Stimulated activated CD8-positive, alpha-beta memory T cell treated with anti-CD3 and anti-CD28 coated beads, Interleukin-12 subunit alpha, Interleukin-12 subunit beta, amount 100 ng/mL, for 4 hours (primary cell): ENCODE measurements at places on chromosomes 6 and 20.
A peak's percentile ranks its signal among the peaks of the same experiment; 100 is the strongest.

DNA sequence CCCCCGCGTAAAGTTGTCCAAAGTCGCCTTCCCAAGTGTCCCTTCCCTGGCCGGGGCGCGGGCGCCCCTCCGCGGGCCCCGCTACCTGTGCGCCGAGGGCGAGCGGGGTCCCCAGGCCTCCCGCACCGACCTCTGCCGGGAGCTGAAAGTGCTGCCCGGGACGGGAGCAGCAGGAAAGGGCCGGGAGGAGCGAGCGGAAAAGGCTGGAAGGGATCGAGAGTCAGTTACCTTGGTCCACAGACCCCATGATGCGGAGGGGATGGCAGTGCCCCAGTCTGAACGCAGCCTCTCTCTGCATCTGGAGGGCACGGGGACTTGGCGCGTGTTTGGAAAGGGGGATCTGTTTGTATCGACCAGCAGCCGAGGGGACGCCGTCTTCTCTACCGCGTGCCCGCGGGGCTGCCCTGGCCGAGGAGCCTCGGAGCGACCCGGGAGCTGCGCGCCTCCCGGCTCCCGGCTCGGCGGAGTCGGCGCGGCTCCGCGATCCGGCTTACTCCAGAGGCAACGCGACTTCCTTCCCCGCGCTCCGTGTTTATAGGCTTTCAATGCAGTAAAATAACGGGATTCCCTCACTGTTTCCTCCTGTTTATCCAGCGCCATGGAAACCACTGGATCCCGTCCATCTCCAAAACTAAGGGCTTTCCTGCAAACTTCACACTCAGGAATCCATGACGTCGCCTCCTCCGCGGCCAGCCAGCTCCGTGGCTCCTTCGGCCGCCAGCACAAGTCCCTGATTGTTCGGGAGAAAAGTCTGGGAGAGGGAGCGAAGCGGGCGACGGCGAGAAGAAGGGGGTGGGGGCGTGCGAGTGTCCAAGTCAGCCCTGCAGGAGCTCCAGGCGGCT, 20.0 kb upstream of the NFATC2 start:
- no peak for DNase-seq

DNA sequence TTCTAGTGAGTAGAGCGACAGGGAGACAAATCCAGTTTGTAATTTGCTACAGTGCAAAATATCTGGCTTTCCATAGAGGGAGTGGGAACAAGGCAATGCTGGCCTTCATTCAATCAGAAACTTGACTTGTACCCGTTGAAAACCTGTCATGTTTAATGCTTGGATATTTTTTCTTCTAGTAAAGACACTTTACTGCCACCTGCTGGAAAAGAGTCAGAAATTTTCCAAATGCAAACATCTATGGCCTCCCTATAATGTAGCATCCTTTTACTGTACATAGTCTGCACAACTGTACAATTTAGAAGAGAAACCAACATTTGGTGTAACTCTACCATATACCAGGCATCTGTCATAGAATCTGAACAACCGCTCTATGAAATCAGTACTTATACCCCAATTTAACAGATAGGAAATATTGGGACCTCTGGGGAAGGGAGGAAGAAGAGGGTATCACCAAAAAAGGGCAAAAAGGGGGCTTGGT, 16.7 kb upstream of the TBC1D20 start:
- no peak for DNase-seq

DNA sequence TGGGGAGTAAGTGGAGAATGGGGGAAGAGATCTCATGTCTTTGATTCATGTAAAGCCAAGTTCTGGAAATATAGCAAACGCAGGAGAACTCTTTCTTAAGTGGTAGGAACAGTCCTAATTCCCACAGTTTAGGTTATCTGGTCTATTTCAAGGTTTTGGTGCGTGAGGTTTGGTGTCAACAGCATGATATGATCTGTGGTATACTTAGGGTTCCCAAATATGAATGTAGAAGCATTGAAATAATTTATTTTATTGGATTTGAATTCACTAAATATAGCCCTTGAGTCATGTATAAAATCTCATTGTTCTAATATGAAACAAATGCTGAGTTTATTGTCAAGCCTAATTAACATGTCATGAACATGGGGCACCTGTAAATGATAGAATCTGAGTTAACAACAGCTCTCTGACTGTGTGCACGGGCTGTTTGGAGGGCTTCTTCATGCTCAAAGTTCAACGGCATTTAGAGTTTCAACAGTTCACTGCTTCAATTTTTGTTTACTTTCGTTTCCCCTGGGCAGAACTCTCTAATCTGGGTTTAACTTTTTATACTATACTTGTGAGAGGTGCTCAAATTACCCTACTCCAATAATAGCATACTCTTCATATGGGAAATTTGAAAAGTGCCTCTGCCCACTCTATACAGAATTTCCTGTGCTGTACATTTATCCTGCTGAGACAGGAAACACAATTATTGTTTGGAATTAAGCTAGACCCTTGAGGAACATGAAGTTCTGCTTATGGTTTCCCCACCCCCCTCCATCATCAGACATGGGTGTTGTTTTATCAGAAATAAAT, 236.3 kb upstream of the ZNF217 start:
- DNase-seq, result no peak

DNA sequence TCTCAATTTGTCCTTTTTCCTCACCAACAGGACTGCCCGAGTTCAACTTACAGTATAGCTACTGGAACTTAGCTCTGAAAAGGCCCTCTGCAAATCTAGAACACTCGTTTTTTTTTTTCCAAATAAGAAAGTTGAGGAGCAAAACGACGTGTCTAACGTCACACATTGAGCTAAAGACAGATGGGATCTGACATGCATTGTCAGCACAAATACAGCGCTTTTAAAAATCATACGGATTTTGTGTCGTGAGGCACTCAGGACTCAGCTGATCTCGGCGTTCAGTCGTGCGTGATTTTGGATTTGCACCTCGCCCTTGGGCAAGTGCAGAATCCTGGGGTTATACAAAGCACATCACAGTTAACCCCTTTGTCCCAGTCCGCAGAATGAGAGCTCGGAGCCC, 94.7 kb upstream of the ZNF322 start:
- no peak for DNase-seq

- peak; percentile 28 for DNase-seq
These were observed 25.4 kb upstream of the ASIP start for GRCh38 chr20:34215711-34216381.

GRCh38 chr6:137357263-137357947, 136.8 kb downstream of the OLIG3 start:
- no peak for DNase-seq

DNA sequence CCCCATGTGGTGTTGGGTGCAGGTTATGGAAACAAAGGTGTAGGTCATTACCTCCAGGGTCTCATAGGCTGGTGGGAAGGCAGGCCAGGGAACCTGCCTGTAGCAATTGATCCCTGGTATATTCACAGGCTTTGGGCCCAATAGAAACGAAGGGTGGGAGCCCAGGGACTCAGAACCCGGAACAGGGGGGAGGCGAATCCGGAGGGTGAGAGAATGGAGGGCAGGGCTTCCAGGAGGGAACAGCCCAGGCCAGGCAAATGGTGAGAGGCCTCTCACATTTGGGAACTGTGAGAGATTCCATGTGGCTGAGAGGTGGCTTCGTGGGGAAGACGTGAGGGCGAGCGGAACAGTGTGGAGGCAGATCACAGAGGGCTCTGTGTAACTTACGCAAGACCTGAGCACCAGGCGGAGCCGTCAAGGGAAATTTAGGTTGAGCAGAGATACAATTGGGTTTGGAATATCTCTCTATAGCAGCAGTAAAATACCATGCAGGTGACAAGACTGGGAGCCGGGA, 267.1 kb downstream of the ERMARD start:
- no peak for DNase-seq

DNA sequence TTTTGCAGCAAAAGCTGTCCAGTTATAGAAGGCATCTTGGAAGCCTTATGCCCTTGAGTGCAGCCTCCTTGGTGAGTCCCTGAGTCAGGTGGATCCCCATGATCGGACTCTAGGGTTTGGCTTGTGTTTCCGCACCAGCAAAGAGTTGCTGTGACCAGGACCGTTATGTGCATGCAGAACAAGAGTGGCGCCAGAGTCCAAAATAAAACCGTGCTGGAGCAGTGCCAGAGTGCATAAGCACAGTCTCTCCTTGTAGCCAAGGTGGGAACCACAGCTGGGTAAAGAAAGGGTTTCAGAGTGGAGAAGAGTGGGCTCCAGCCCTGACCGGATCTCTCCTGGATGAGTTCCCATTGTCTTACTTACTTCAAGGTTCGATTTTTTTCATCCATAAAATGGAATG, 58.6 kb downstream of the FOXA2 start:
- DNase-seq, result no peak

DNA sequence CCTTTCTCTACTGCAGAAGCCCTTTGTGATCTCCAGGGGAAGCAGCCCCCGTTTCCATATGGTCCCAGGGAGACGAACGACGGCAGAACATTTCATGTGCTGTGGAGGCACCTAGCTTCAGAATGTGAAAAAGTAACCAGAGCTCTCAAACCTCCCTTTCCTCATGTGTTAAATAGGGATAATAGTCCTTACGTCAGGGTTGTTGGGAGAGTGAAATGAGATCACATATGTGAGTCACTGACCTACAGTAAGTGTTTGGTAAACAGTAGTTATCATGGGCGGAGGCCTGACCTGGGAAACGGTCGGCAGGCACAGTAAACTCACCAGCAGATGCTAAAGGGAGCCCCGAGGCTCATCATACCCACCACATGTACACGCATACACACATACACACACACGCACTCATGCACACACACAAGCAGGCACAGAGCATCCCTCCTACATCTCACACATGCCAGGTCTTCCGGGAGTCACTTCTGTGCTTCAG, 89.7 kb downstream of the LY86 start:
- DNase-seq, result no peak

- peak; percentile 4 for DNase-seq
These were observed at the start of gene KCNQ5 for GRCh38 chr6:72621291-72622093. KCNQ5 (plus strand) TSS chr6:72622064.

DNA sequence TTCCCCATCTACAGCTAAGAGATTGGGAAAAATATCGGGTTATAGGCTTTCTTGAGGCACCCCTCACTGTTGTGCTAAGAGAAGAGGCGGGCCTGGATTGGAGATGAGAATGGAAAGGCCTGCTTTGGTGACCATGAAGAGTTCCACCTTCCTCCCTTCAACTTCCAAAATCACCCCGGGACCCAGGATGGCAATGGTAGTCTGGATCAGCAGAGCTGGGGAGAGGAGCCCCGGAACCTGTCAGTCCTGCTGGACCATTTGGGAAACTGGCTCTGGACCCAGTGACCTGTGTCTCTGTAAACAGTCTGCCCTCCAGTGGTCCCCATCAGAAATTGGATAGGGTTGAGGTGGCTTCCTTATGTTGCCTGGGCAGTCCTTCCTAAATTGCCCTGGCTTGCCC, 1085.6 kb downstream of the KHDRBS2 start:
- no peak for DNase-seq

DNA sequence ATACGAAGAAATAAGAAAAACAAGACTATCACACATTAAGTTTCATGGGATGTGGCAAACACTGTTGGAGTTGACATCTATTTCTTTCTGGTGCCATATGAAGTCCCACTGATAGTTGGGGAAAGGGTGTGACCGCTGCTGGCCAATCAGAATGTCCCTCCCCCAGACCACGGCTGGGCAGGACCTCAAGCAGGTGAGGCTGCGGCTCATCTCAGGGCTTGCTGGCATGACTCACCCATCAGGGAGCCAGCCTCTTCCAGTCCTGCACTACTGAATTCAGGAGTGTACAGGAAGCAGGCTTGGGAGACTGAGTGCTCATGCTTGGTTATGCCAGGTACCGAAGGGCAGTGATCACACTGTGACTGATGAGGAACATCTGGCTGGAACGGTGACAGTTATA, 18.9 kb downstream of the PREP start:
- DNase-seq, result no peak

DNA sequence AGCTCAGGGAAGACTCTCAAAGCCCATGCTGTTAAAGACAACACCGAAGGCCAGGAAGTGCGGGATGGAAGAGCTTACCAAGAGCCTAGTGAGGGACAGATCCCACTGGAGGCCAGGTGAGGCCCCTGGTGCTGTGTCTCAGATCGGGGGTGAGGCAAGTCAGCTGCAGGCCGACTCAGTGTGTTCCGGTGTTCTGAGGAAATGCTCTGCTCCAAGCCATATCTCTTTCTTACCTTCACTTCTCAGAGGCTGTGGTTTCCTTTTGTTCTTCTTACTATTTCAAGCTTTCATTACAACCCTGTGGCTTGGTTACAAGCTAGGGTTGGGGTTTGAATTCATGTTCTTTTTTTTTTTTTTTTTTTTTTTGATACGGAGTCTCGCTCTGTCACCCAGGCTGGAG, 114.3 kb upstream of the ZFP64 start:
- no peak for DNase-seq

- DNase-seq, result peak; percentile 6
These were observed 223.3 kb downstream of the TMEM242 start for GRCh38 chr6:157099912-157100593.

DNA sequence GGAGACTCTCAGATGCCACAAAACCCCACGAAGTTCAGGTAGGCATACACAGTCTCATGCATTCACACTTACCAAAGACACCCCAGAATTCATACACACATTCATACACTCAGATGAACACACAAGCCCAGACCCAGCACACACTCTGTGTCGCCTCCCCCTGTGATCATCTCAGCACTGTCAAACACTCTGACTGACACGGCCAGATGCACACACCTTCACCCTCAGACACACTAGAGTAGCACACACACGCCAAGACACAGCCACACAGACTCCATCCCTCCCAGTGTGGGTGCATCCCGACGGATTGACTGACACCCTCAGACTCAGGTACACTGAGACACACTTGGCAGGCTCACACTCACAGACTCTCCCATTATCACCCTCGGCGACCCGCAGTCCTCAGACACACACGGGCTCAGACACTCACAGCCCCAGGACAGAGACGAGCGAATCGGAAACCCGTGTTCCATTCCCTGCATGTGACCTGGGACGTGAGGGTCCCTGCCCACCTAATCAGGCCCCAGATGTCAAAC, 872 bp upstream of the RIMS4 start:
- no peak for DNase-seq

DNA sequence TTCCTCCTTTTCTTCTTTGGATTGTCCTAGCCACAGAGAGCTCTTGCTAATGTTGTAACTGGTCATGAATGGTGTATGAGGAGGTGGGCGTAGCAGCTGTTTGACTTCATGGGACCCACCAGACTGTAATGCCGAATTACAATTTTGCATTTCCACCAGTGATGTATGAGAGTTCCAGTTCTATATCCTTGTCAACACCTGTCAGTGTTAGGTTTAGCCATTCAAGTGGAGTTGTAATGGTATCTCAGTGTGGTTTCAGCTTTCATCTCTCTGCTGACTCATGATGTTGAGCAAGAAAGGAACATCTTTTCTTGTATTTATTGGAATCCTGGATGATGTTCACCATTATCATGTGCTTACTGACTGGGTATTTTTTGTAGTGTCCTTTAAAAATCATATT, 5.1 kb downstream of the IGF2R start:
- DNase-seq, result no peak

DNA sequence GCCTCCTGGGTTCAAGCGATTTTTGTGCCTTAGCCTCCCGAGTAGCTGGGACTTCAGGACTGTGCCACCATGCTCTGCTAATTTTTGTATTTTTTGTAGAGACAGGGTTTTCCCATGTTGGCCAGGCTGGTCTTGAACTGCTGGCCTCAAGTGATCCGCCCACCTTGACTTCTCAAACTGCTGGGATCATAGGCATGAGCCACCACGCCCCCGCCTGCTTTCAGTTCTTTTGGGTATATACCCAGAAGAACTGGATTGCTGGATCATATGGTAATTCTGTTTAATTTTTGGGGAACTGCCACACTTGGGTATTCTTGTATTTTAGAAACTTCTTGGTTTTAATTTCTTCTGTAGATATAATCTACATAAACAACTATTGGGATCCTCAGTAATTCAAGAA, 17.0 kb downstream of the CDS2 start:
- no peak for DNase-seq

GRCh38 chr6:113654396-113654795, 202.7 kb upstream of the MARCKS start:
- no peak for DNase-seq
